ENCODE measurements at places on chromosomes 7 and 10.

GRCh38 chr7:81648716-81649115 is 121.1 kb downstream of the HGF start:
- DNase-seq: no peak

DNA sequence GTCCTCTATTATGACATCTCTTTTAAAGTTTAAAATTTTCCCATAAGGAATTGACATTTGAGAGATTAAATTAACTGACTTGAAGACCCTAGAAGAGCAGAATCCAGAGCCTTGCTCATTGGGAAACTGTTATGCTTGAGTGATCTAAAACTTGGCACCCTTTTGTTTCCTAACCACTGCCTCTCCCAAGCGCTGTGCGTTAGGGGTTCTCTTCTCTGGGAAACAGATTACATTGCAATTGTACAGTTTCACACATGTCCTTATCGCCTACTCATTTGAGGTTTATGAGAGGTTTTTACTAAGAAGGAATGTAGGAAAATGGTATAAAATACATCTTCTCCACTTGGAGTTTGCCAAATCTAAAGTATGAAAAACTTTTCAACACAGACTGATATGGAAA is 126.8 kb upstream of the AMPH start:
- no peak for DNase-seq

DNA sequence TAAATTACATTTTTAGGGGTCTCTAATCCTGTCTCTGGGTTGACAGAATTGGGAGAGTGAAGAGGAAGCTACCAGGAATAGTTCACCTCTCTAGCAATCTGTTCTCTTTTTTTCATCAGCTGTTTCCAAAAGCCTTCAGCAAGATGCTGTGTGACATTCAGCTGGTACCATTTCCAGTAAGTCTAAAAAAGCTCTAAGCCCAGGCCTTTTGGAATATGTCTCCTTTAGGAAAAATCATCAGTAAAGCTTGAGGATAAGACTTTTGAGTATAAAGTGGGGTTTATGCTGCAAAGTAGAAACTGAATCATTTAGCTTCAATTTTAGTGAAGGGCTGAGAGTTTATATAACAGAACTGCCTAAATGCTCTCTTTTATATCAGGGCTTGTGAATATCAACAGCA is 81.5 kb downstream of the CCNY start:
- DNase-seq: no peak

- no peak for DNase-seq
These were observed 162.7 kb downstream of the DIP2C start for GRCh38 chr10:526651-527312.

DNA sequence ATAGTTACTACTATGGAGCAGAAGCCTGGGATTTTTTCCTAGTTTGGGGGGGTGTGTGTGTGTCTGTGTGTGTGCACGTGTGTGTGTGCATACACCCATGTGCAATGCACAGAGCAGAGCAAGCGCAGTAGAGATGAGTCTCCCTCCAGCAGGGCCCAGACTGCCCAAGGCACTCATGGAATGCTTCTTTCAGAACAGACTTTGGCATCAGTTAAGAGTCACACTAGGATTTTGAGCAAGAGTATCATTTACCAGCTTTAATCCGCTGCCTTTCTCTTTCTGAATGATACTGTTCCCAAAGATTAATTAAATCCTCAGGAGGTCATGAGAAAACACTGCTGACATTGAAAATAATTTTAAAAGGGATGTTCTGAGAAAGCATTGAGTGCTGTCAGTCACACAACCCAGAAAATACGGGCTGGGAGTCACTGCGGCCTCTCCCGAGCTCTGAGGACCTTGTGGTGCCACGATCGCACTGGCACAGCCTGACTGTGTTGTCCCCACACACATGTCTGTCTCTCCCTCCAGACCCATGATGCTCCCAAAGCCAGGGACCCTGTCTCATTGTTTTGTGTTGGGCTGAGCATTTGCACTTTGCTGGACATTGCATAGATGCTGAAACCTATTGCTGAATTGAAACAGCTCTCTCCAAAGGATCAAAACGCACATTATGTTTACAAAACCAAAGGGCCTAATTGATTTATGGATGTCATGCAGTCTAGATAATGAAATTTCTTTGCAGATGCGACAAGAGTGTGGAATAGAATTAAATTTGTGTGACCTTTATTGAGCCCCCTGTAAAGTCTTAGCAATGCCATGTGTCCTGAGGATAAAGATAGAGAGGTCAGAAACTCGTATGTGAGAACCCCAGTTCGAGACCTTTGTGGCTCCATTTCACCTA is 54.7 kb upstream of the FIGNL1 start:
- DNase-seq: no peak

DNA sequence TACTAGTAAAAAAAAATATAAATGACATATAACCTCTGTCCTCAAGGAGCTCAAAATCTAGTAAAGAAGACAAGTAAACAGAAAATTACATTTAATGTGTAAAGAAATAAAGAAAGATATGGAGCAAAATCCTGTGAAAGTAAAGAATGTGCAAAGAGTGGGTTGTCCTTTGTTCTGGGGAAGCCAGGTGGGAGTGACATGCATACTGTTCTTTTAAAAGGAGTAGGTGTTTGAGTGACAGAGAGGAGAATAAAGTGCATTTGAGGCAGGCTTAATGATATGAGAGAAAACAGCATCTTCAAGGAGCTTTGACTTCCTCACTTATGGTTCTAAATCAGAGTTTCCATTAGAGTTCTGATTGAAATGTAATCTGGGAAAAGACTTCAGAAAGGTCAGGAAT is 22.0 kb downstream of the OR6V1 start:
- DNase-seq: no peak

GRCh38 chr10:120530699-120531098 is 73.7 kb downstream of the PLPP4 start:
- no peak for DNase-seq

- no peak for DNase-seq
These were observed 177.2 kb upstream of the INHBA start for GRCh38 chr7:41880107-41880506.

DNA sequence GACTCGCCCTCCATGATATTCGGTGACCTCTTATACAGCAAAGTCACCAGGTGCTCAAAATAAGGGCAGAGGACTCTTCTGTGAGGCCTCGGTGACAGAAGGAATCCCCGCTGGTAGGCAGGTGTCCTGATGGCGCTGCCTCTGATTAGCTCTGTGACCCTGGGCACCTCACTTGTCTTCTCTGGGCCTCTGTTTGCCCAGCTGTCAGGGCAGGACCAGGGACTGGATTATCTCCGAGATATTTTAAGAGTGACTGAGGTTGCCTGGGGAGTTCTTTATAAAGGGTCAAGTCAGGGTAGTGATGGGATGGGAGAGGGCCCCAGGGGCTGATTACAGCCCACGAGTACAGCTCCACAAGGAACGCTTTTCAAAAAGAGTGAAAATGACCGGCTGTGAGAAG is 70.9 kb upstream of the SAMD8 start:
- DNase-seq: no peak

DNA sequence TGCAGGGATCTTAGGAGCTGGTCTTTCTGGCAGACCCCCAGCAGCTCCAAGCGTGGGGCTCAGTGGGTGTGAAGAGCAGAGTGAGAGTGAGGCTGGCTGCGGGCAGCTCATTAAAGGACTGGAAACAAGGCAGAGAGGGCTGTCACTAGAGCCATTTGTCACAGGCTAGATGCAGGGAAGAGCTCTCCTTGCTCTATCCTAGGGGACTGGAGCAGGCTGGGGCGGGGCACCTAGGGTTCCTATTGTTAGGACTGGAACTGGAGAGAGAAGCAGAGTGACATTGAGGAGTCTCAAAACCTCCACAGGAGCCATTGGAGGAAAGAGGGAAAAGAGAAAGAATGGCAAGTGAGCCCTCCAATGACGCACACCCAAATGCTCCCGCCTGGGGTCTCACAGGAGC is 772 bp upstream of the DDC start:
- DNase-seq: no peak

DNA sequence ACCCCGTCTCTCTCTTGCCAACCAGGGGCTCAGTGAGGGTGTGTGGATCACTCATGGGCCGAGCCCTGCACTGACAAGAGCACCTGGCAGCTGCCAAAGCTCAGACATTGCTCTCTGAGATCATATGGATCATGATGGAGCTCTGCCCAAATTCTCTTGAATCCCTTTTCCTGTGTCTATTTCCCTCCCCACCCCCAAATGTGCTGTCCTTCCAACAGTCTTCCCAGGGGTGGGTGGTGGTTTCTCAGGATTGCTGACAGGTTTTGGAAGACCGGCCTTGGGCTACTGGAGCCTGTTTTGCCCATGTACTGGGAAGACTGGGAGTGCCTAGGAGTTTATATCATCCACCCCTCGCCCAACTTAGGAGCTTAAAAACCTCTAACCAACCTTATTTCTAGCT is 10.5 kb downstream of the ARHGAP22 start:
- DNase-seq: no peak

DNA sequence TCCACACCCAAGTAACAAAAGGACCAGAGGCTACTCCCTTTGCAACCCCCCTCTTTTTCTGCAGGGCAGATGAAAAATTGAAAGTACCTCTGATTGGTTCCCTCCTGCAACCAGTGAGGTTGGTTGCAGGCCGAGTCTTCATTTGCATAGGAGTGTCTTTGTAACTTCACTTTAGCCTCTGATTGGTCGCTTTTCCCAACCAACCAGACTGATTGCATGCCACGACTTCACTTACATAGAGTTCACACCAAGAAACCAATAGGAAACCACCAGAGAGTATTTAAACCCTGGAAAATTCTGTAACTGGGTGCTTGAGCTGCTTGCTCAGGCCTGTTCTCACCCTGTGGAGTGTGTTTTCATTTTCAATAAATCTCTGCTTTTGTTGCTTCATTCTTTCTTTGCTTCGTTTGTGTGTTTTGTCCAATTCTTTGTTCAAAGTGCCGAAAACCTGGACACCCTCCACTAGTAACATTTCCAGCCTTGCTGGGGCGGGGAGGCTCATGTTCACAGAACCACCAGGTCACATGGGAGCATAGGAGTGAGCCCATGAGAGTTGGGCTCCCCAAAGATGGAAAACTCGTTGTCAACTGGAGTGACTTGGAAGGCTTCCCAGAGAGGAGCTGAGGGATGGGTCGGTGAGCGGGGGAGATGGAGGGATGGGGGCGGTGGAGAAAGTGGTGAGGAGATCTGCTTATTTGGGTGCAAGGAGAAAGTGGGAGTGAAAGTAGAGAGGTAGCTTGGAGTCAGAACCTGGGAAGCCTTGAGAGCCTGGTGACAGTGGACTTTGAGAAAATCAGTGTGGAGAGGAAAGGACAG is 223.6 kb downstream of the GFRA1 start:
- no peak for DNase-seq

GRCh38 chr7:85322252-85322651 is 135.4 kb upstream of the SEMA3D start:
- no peak for DNase-seq

DNA sequence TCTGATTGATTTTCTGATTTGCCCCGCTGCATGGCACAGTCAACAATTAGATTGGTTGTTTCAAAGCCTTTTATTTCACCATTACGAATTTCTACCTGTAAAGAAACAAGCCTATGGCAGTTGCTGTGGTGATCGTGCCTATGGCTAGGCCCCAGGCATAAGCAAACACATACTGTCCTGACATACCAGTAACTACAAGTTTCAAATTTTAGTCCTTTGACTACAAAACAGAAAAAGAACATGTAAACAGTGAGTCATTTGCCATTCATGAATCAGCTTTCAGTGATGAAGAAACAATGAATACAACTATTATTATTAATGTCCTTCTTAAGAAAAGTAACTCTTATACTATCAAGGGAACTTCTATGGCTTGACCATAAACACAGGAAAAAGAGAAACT is 168.0 kb upstream of the LRRN3 start:
- no peak for DNase-seq

GRCh38 chr7:121796936-121797656 is 75.9 kb upstream of the PTPRZ1 start:
- DNase-seq: no peak

GRCh38 chr10:102450374-102451104 is 804 bp downstream of the C10orf95 start:
- DNase-seq: peak; percentile 80

GRCh38 chr10:99908512-99908911 is 101.2 kb downstream of the DNMBP start:
- no peak for DNase-seq

DNA sequence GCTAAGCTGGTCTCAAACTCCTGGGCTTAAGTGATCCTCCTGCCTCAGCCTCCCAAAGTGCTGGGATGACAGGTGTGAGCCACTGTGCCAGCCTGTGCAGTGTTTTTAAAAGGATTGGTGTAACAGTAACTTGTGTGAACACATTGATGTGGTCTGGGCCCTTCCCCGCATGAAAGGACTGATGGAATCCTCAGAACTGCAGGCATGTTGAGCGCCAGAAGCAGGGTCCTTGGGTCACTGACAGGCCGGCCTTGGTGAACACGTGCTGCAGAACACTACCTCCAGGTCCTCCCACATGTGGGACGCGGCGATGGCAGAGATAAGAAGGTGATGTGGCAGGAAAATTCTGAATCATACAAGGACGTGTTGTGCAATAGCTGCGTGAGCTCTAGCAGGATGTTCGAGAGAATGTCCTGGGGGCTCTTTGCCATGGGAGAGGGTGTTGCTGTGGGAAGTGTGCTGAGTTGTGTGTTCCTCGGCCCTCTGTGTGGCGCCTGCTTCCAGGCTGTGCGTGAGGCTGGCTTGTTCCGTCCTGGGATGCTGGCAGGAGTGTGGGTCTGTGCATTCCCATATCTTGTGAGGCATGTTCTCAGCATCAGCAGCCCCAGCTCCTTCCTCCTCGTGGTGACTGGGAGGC is 68.2 kb downstream of the DNAJB6 start:
- no peak for DNase-seq

DNA sequence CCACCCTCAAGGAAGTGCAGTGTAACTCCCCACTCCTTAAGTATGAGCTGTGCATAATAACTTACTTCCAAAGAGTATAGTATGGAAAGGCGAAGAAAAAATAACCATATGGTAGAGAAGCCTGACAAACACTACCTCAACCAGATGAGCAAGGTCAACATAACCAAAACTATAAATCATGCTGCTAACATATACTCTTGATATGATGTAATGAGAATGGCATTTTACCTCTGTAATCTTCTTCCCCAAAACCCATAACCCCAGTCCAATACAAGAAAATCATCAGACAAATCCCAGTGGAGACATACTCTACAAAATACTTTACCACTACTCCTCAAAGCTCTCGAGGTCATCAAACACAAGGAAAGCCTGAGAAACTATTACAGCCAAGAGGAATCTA is 15.8 kb downstream of the OSBPL3 start:
- DNase-seq: no peak
